NCI-H187 (cell line): ENCODE measurements at places on chromosomes 5 and 9.

GRCh38 chr5:2094616-2094995, 211.9 kb upstream of the IRX4 start:
- no peak for DNase-seq

DNA sequence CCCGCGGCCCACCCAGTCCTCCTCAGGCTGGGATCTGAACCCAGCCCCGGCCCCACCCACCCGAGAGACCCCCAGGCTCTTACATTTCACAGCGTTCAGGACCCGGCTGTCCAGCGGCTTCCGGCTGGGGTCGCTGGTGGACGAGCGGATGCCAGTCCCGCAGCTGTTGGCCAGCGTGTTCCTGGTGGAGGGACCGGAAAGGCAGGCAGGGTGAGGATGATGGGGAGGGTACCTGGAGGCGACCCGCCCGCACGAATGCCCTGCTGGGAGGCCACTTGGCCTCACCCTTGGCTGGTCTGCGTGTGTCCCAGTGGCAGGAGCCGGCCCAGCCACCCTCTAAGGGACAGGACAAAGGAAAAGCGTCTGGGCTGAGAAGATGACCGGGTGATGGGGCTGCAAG, 51.9 kb upstream of the UBAC1 start:
- no peak for DNase-seq

GRCh38 chr9:82255481-82256176, 267.1 kb downstream of the SPATA31D1 start:
- no peak for DNase-seq

GRCh38 chr5:137617528-137618205, 118.2 kb downstream of the KLHL3 start:
- DNase-seq: no peak

GRCh38 chr9:121927636-121928035, 165.5 kb downstream of the TTLL11 start:
- no peak for DNase-seq

- no peak for DNase-seq
These were observed 71.9 kb downstream of the ITGA1 start for GRCh38 chr5:52859628-52860027.

DNA sequence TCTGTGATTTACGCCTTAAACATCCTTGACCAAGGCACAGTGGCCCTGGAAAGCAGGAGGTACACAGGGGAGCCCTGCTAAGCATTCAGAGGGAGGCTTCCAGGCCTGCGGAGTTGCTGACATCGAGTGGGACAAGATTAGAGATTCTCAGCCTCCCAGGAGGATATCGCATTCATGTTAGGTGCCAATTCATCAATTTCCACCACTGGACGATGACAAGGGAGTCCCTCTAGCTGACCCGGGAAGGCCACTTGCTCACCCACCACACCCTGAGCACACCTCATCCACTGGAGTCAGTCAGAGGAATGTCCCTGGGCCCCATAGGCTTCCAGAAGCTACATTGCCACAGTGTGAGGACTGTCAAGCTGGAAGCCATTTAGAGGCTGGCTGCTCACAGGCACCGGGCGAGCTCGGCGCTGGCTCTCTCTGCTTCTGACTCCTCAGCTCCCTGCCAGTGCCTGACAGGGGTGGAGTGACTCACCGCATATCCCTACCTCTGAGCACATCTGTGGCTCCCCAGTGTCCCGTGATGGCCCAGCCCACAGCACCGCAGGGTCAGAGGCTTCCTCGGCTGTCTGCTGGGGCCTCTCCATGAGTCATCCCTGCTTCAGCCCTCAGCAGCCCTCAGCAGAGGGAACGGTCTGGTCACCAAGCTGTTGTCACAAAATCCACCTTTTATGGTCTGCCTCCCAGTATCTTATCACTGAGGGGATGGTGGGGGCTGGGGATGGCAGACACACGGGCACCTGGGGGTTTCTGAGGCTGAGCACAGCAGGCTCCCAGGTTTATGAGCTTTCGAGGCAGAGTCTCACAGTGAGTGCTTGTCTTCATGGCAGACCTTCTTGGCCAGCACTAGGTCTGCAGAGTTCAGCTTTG, 117.5 kb downstream of the ZNF608 start:
- DNase-seq: no peak

DNA sequence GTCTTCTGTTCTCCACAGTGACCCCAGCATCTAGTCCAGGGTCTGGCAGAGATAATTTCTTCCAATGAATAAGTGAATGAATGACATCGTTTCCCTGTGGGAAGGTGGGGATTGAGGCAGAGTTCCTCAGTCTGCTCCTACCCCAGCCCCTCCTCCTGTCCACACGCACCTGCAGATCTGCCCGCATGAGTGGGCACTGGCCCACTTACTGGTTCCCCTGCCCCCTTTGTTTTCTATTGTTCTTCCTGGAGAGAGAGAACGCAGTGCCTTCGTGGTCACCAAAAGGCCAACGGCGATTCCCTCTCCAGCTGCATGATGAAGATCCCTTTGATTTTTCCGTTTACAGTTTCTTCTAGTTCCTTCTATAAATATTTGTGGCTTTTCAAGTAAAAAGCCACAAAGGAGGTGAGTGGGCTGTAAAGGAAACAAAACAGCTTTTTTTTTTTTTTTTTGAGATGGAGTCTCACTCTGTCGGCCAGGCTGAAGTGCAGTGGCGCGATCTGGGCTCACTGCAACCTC, 5.8 kb upstream of the FPGS start:
- no peak for DNase-seq

DNA sequence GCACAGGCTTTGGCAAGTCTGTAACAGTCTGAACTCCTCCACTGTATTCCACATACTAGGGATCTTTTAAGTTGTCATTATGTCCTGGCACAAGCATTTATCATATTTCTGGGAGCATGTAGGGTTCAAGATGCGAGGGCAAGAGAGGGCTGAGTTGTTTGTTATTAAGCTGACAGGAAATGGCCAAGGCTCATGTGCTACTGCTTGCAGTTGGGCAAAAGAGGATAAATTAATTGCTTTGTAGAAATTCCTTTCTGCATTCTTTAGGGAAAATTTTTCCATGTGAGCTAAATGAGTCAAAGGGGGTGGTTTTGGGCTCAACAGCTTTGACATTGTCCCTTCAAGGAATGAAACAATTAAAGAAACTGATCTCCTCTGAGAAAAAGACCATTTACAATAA, 35.4 kb downstream of the DOCK8 start:
- DNase-seq: no peak

DNA sequence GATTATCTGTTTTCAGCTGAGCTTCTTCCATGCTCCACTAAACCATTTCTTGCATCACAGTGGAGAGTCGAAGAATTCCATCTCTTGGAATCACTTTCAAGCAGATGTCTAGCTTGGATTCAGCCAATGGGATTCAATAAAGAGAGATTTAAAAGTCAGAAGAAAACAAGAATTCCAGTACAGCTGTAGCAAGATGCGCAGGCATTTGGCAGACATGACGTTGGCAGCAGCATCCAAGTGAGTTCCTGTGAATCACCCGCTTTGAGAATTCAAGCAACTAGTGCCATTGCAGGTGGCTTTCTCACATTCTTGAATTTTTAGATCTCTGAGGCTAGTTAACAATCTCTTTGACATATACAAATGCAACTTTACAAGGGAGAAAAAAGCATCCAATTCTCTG, 467.0 kb downstream of the CDH10 start:
- DNase-seq: no peak

DNA sequence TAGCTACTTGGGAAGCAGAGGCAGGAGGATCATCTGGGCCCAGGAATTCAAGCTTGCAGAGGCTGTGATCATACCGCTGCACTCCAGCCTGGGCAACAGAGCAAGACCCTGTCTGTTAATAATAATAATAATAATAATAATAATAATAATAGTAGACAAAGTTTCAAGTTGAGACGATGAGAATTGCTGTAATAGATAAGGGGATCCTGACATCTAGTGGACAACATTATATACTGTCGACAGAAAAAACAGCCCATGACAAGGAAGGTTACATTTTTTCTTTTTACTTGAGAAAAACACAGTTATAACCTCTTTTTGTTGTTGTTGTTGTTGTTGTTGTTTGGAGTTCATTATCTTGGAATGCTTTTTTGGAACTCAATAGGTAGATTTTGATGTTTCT, 35.3 kb downstream of the NDFIP1 start:
- no peak for DNase-seq

DNA sequence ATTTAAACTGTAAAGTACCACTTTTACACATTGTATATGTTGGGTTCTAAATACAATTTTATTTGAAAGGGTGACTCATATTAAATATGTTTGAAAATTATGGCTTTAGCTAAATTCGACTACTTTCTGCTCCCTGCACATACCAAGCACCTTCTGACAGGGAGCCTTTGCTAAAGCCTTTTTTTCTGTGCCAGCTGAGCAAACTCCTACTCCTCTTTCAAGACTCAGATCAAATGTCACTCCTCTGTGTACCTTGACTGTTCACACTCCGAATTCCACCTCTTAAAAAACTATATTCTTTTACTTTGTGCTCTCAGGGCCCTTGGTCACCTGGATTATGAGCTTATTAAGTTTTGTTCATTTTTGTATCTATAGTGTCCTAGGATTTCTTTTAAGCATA, 6.5 kb upstream of the OXCT1 start:
- no peak for DNase-seq

GRCh38 chr5:37737326-37738056, 102.3 kb downstream of the GDNF start:
- no peak for DNase-seq

- no peak for DNase-seq
These were observed 200.6 kb upstream of the IRX1 start for GRCh38 chr5:3394891-3395599.

GRCh38 chr5:159262859-159263568, at the start of gene UBLCP1:
TSS of gene UBLCP1 (plus strand) at chr5:159263290. CDS start at chr5:159268916, 5,626 bp downstream.
- DNase-seq: peak; percentile 53

DNA sequence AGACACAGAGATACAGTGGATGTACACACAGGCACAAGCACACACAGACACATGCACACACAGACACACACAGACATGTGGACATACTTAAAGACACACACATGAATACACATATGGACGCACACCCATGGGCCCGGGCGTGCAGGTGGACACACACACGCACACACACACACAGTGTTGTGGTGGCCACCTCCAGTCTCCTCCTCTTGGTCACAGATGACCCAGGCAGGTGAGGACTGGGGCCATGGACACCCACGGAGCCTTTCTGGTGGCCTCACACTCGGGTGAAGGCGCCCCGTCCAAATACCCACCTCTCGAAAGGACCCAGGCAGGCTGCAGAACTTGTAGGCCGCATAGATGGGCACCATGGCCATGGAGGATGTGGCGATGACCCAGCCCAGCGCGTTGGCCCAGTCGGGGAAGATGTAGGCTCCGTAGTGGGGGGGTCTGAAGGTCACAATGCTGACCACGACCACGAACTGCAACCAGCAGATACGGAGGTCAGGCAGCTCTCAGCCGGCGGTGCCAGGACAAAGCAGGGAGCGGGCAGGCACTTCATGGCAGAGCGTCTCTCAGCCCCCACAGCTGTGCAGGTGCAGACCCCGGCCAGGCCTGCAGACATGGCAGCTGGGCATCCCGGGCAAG, 42.5 kb downstream of the SLC6A3 start:
- no peak for DNase-seq

GRCh38 chr9:113695901-113696300, 180.2 kb upstream of the ZNF618 start:
- DNase-seq: no peak

DNA sequence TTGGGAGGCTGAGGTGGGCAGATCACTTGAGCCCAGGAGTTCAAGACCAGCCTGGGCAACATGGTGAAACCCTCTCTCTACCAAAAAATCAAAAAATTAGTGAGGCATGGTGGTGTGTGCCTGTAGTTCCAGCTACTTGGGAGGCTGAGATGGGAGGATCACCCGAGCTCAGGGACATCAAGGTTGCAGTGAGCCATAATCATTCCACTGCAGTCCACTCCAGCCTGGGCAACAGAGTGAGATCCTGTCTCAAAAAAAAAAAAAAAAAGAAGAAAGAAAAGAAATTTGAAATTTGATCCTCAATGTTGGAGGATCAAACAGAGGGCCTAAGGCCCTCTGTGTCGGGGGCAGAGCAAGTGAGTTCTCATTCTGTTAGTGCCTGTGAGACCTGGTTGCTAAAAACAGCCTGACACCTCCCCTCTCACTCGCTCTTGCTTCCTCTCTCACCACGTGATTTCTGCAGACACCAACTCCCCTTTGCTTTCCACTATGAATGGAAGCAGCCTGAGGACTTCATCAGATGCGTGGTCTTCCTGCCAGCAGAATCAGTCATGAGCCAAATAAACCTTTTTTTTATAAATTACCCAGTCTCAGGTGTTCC, 8.4 kb upstream of the GOLPH3 start:
- DNase-seq: no peak

DNA sequence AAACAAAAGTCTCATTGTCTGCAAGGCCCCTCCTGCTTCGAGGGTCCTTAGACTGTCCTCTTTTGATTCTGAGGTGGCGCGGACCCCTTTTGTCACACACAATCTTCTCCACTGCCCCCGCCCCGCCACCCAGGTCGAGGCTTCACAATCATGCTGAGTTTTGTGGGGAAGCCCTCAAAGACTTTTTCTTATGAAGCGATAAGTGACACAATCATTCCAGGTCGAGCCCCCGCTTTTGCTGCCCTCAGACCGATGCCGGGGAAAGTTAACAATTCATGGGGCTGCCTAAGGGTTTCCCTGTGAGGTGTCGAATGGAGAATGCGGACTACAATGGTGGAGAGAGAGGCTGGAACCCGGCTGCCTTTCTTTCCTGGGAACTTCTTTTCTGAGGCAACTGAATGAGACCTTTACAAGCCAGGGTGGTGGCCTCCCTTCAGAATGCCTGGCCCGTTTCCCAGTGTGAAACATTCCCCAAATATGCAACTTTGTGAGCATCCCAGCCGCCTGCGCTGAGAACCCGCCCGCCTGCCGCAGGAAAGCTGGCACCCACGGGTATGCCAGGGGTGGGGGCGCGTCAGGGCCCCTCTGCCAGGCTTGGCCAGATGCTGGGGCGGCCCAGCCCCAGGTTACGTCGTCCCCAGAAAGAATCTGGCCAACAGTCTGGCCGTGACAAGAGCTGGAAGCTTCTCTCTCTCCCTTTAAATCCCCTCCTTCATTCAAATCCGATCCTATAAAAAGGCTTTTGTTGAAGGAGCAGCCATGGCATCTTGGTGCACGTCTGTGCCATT, 71.9 kb downstream of the MAP1B start:
- no peak for DNase-seq

- DNase-seq: no peak
These were observed 65.2 kb downstream of the SREK1 start for GRCh38 chr5:66209350-66209749.

GRCh38 chr5:3600106-3601060, 4.8 kb downstream of the IRX1 start:
- DNase-seq: no peak

GRCh38 chr5:36669015-36669651, 62.7 kb downstream of the SLC1A3 start:
- no peak for DNase-seq

- DNase-seq: no peak
These were observed 152.9 kb upstream of the PITX1 start for GRCh38 chr5:135186662-135187522.

GRCh38 chr5:31401691-31402090, 130.2 kb downstream of the DROSHA start:
- DNase-seq: no peak

DNA sequence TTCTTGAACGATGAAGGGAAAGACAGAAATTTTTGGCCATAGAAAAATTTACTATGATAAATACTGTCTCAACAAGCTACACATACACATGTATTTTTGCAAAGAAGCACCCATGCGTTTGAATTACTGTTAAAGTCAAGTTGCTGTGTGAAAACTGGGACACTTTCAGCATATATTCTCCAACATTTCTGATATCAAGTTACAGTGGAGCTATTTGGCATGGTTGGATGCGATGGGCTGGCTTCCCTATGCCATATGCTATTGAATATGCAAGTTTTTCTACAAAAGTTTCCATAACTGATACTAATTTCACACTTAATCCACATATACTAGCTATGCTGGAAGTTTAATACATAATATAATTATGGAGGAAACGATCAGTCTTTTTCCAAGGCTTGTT, 381.4 kb downstream of the CTNND2 start:
- no peak for DNase-seq
